ENCODE measurements at places on chromosomes 16 and 17. TPM values are rescaled to one million over a fixed set of nuclear protein-coding genes. Genes with fewer than 3 reads are reported as not detected.

- no peak for DNase-seq
Measured at GRCh38 chr16:1297018-1297696, 12.3 kb upstream of the UBE2I start.

DNA sequence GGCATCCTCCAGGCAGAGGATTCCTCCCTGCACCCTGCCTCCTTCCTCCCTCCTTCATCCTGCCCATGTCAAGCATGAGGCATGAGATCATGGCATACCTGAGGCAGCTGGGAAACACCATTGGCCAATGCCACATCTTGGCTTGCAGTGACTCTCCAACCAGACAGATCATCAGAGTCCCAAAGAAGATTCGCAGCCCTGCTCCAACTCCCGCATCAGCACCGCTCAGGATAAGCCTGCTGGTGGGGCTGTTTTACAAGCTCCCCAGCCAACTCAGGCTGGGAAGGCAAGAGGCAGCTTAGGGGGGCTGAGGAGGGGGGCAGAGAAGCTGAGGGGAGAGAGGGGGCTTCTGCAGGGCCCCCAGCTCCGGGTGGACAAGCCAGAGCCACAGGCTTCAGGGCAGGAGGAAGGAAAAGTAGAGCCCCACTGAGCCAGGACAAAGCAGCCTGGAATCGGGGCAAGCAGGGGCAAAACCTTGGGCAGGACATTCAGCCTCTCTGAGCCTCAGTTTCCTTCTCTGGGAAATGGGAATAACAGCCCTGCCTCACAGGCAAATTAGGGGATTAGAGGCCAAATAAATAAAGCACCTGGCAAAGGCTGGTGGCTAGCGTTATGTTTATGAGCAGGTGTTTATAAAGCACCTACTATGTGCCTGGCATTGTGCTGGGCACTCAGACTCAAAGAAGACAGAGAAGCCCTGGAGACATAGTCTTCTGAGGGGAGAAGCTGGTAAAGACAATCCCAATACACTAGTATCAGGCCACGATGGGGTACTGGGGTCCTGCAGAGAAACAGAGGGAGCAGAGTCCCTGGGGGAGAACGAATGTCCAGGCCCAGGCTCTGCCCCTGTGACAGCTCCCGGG lies 88.1 kb downstream of the GOSR1 start:
- DNase-seq: no peak

DNA sequence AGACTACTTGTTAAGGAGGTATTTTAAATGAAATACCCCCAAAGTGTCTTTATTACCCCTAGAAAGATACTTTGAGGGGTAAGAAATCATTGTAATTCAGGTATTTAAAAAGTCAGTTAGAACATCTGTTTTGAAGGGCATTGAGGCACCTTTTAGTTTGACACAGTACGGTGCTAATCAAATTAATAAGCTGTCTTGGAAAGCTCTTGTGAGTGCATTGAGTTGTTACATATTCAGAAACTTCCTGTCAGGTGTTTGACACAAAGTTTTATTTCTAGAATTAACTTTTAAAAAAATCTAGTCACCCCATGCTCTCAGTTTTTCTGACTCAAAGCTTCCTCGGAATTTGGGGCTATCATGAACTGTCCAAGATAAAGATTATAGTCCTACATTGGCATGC lies 4.6 kb downstream of the RBBP6 start:
- DNase-seq: no peak

UNKL gene
- 6.3 TPM for total RNA-seq

- peak; percentile 48 for DNase-seq
Measured at GRCh38 chr17:1482680-1483079, 9.8 kb downstream of the MYO1C start.

CEP295NL gene
- total RNA-seq: 0.92 TPM

DNA sequence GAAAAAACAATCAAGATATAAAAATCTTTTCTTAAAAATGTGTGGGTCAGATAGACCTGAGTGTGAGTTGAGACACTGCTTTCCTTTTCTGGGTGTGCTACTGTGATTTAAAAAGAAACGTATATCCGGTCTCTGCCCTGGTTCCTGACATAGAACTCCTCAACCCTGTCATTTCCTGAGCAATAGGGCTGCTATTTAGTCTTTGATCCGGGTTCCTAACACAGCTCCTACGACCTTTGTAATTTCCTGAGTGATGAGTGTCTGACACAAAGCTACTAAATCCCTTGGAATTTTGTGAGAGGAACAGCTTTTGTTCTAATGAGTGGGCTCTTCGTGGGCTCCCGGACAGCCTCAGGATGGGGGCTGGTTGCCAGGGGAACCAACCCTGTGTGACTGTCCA lies 93.9 kb upstream of the FA2H start:
- DNase-seq: no peak

ACSM2A gene
- not detected for total RNA-seq

CRYM gene
- total RNA-seq: 143 TPM

DNA sequence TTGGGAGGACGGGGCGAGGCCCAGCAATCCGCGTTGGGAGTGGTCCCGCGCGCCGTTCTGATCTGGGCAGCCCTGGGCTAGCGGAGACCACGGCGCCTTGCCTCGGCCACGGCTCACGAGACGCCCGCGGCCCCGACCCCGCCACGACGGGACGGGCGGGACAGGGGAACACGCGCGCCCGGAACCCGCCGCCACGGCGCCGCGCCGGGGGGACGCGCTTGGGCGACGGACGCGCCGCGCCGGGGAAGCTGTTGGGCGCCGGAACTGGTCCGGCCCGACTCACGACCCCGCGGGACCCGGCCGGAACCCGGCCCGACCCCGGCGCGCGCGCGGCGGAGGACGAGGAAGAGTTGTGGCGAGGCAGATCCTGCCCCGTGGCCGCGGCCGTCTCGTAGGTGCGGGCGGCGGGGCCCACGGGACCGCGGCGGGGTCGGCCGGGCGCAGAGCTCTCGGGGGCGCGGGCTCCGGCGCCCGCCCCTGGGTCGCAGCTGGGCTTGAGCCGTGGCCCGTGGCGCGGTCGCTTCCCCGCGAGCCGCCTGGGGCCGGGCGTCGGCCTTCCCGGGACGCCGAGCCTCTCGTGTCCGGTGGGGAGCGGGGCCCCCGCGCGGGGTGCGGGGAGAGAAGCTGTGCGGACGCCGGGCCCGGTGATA lies at the start of gene ACSF3:
Gene ACSF3 (plus strand): TSS at position 251 of the 650 bp plus-strand sequence. CDS start 6,830 bp downstream, outside the sequence.
- DNase-seq: peak; percentile 68

DNA sequence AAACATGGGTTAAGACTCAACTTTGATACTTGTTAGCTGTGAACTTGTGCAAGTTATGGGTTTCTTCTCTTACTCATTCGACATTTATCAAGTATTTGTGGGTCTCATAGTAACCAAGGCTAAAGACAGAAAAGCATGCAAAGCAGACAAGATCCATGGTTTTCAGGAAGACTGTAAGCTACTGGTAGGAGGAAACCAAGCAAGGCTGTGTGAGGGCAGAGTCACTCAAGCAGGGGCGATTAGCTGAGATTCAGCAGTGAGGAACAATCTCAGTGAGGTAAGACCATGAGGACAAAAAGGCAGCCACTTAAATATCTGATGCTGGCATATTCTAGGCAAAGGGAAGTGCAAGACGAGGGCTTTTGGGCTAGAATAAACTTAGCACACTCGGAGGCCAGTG lies 29.5 kb downstream of the MBTD1 start:
- no peak for DNase-seq

DNA sequence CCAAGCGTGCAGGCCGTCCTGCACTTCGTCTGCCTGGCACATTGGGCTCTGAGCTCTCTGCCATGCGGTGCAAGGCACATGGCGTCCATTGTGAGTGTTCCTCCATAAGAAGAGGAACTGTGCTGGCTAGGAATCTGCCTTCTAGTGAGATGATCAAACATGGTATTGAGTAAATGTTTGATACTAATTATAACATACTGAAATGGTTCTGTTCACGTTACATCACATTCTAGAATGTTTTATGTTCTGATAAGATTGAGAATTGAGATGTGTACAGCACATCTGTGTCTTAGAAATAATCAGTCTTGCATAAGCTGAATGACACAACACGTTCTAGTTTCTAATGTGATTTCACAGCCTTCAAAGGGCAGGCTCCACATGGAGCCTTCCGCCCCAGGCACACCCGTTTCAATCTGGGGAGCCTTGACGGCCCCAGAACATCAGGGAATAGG lies 42.9 kb downstream of the USP10 start:
- no peak for DNase-seq

- no peak for DNase-seq
Measured at GRCh38 chr17:29243792-29244191, 2.9 kb upstream of the CRYBA1 start.

DNA sequence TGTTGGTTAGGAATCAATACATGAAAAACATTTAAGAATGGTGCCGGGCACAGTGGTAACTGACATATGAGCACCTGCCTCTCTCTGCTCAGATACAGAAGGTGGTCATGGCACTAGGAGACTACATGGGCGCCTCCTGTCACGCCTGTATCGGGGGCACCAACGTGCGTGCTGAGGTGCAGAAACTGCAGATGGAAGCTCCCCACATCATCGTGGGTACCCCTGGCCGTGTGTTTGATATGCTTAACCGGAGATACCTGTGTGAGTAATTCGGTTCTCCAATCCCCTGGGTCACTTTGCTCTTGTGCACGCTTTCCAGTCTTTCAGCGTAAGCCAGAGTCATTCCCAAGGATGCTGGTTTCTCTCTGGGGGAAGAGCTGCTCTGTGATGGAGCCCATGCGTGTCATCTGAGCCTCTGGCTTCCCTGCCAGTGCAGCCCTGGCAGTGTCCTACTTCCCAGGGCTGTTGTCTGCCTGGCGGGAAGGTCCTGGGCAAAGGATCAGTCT lies 3.0 kb upstream of the CD68 start:
- no peak for DNase-seq

HS3ST4 gene
- not detected for total RNA-seq

TMEM100 gene
- 34.5 TPM for total RNA-seq

IST1 gene
- total RNA-seq: 128 TPM

DNA sequence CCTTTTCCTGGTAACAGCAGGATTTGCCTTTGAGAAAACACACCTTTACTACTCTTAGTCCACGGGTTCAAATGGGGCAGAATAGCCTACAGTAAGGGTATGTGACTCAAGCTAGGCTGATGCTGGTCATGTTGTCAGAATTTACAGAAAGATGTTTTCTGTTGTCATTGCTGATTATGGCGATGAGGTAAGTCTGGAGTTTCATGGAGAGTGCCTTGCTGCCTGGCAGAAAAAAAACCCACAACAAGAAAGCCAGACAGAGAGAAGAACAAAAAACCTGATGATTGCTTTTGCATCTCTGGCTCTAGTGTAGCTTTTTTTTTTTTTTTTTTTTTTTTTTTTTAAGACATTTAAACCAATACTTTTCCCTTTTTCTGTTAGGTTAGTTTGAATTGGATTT lies 47.9 kb downstream of the SLC6A4 start:
- DNase-seq: no peak

GRCh38 chr16:21598701-21599121 lies 666 bp upstream of the METTL9 start:
- DNase-seq: no peak

- peak; percentile 60 for DNase-seq
Measured at GRCh38 chr17:72407336-72407909, 286.6 kb downstream of the SOX9 start.

DNA sequence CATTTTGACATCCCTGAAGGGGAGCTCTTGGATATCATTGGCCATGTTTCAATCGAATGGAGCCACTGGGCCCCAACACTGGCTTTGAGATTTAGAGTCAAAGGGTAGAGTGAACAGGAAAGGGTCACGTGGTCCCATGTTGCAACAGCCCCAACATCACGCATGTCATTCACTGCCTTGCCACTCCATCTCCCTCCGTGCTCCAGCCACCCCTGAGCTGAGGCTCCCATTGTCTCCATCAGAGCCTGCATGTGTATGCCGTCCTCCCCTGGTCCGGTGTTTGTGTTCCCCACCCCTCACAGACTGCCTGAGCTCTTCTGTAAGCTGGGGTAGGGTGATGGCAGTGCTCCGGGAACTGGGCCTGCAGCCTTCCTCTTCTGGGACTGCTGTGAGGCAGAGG lies 12.1 kb downstream of the NFE2L1 start:
- DNase-seq: no peak

DNA sequence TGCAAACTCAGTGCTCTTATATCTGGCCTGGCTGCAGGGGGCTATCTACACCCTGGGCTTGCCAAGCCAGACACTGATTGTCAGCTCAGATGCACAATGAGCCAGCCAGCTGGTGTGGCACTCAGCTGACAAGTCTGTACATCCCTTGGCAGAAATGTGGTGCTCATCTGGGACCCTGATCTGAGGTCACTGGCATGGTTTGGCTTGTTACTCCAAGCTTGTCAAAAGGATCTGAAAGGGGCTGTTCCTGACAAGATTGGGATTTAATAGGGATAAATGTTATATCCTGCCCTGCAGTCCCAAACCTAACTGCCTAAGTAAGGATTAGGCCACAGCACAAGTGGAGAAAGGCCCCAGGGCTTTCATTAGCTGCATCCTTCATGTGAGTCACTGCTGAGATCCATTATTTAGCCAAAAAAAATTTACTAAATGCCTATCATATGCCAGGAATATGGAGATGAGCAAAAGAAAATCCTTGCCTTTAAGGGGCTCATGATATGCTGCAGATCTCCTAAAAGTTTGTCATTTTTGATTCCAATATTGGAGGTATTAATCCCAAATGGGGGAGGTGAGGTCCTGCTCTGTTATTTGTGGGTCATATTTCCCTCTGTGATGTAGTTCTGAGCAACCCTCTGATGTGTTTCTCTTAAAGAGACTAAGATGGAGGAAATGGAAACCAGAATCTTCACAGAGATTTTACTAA lies 6.3 kb downstream of the SLC6A2 start:
- no peak for DNase-seq

DNA sequence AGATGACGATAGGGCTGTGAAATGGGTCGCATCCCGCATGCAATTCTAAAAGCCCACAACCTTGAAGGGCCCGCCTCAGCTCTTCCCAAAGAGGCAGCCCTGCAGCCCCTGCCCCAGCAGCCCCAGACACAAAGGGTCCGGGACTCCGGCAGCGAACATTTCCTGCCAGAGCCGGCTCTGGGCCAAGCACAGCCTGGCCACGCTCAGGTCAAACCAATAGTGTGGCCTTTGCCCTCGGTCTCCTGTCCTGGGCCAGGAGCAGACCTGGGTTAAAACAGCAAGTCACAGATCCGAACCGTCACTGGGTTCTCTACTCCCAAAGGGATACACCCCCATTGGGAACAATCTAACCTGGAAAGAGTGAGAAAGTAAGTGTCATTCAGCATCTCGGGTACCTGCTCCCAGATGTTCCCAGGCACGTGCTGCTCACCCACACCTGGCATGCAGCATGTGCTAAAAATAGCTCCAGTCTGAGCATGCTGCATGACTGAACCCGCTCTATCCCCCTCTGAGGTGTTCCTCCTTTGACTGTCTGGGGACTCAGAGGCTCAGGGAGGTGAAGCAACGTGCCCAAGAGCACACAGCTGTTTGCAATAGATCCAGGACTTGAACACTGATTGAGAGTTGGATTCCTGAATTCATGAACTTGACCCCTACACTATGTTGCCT lies 22.2 kb upstream of the ATP2A3 start:
- peak; percentile 61 for DNase-seq
